ENCODE measurements at places on chromosomes 11 and 22. TPM values are rescaled to one million over a fixed set of nuclear protein-coding genes. Genes with fewer than 3 reads are reported as not detected.

GRCh38 chr22:35742342-35743100 lies 24.8 kb downstream of the APOL5 start:
- no peak for DNase-seq

- DNase-seq, result no peak
Observed at GRCh38 chr11:72981971-72982685, 160.0 kb downstream of the FCHSD2 start.

CDK2AP2 gene
- 95.5 TPM for total RNA-seq

DNA sequence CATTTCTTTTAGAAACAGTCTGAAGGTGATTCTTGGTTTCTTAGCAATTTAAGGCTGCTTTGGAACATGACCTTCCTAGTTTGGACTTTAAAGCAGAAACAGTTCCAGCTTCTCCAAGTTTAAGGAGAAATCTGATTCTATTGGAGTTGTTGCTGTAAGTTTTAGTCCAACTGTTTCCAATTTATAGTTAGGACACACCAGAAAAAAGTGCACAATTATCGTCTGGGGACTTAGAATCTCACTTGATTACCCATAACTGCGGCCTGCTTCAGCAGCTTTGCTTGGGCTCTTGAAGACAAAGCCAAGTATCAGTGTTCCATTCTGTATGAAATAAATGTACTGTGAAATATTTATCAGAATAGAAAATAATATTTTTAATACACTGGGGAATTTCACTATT lies 246.6 kb downstream of the TMEM135 start:
- DNase-seq, result no peak

- DNase-seq, result no peak
Observed at GRCh38 chr11:13384908-13385640, 77.9 kb downstream of the BTBD10 start.

DNA sequence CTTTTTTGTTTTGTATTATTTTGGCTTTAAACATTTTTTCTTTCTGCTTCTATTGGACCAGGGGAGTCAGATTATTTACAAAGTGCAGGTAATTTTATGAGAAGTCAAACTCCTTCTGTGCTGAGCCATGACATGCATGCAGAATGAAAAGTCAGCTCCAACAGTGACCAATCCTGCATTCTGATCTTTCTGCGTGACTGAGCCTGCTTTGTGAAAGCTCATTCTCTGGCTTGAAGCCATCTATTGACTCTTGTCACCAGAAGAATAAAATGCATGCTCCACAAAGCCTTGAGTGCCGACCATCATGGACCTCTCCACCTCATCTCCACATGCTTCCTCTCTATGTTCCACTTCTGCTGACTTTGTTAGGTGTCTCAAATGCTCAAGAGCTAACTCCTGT lies 50.2 kb downstream of the MIAT start:
- DNase-seq, result no peak

GRCh38 chr11:130381317-130381716 lies 47.1 kb downstream of the ADAMTS8 start:
- DNase-seq, result no peak

DNA sequence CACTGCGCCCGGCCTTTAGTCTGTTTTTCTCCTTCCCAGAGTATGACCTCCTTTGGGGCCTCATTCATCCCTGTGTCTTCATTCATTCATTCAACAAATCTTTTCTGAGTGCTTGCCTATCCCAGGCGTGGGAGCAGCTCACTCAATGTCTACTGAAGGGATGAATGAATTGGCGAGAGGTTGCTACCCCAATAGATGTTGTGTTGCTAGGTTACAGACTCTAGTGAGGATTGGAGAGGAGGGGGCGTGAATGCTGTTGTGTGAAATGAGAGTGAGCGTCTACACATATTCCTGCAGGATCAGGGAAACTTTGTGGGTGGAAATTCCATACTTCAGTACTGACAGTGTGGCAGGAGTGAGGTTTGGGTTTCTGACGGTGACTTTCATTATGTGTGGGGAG lies 55.5 kb upstream of the EP300 start:
- no peak for DNase-seq

DNA sequence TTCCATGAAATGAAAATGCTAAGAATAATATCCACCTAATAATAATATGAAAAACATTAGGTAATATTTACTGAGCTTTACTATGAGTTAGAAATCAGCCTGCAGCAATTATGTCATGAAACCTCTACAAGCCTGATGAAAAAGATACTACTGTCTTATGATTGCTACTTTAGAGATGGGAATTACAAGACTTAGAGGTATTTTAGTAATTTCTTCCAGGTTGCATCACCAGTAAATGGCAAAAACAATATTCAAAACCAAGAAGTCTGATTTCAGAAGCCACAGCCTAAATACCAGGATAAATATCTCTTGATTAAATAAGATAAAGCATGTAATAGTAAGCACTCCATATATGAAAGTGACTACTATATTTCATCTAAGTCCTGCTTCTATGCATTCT lies 13.8 kb downstream of the OR5B21 start:
- DNase-seq, result no peak

DNA sequence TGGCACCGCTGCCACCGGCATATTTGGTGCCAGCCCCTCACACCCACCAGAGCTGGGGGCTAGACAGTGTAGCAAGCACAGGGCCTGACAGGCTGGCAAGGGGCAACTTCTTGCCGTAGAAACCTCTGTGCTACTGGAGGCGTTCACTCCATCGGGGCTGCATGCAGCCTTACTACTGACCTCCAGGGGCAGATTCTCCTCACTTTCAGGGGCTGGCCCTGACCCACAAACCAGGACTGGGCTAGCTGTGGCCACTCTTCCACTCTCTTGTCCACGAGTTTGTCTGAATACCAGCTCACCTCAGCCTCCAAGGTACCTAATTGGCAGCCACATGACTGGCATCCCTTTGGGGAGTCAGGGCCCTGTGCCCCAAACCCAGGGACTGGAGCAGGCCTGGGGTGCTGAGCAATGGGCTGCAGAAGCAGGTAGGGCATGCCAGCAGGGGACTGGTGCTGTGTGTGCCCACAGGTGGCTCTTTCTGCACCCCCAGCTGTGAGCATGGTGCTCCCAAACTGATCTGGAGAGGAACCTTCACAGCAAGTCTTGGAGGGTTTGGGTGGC lies 2.1 kb upstream of the LMO1 start:
- no peak for DNase-seq

- DNase-seq, result no peak
Observed at GRCh38 chr22:22213231-22213630, 31.4 kb upstream of the VPREB1 start.

KDM4E gene
- total RNA-seq, result not detected

OSBP2 gene
- 10.4 TPM for total RNA-seq

DNA sequence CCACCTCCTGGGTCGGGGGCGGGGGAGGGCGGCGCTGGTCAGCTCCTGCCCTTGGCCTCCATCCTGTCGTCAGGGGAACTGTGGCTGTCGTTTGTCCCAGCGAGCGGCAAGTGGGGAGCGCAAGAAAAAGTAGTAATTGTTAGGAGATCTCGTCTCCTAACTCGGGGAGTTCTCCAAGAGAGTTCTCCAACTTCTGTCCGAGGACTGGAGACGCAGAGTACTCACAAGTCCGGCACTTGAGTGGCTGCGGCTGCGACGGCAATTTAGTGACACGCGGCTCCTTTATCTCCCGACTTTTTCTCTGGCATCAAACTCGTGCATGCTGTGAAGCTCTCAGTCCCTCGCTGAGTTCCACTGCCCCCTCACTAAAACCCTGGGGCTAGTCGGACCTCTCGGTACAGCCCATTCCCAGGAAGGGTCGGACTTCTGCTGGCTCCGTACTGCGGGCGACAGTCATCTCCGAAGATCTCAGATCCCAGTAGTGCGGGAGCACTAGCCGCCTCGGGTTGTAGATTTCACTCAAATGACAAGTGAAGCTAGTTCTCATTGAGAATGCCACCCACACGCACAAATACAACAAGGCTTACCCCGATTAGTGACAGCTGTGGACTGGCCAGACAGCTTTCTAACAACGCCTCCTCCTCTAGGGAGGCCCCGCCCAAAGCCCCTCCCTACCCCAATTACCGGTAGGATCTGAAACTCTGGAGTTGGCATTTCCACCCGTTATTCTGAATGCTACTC lies at the start of gene PGR:
Gene PGR (minus strand): TSS at position 611 of the 741 bp plus-strand sequence. CDS start 743 bp downstream, outside the sequence.
- DNase-seq, result no peak

- DNase-seq, result peak; percentile 9
Observed at GRCh38 chr22:47196166-47196849, 433.9 kb downstream of the TBC1D22A start.

- no peak for DNase-seq
Observed at GRCh38 chr11:114987186-114987760, 308.9 kb downstream of the NXPE2 start.

- DNase-seq, result no peak
Observed at GRCh38 chr22:30829901-30830550, 135.4 kb downstream of the OSBP2 start.

- DNase-seq, result no peak
Observed at GRCh38 chr22:24181996-24182899, 961 bp downstream of the SUSD2 start.

Data from mucosa of gallbladder (tissue), 1 donor.